ENCODE measurements at places on chromosomes 16 and 17. TPM values are rescaled to one million over a fixed set of nuclear protein-coding genes. Genes with fewer than 3 reads are reported as not detected.
A peak's percentile ranks its signal among the peaks of the same experiment; 100 is the strongest.

Gene IRX6
- total RNA-seq: 0.14 TPM

- DNase-seq: no peak
Measured at GRCh38 chr17:65409381-65409780, 152.1 kb downstream of the AXIN2 start.

Gene TBC1D3I
- total RNA-seq: 0.96 TPM

DNA sequence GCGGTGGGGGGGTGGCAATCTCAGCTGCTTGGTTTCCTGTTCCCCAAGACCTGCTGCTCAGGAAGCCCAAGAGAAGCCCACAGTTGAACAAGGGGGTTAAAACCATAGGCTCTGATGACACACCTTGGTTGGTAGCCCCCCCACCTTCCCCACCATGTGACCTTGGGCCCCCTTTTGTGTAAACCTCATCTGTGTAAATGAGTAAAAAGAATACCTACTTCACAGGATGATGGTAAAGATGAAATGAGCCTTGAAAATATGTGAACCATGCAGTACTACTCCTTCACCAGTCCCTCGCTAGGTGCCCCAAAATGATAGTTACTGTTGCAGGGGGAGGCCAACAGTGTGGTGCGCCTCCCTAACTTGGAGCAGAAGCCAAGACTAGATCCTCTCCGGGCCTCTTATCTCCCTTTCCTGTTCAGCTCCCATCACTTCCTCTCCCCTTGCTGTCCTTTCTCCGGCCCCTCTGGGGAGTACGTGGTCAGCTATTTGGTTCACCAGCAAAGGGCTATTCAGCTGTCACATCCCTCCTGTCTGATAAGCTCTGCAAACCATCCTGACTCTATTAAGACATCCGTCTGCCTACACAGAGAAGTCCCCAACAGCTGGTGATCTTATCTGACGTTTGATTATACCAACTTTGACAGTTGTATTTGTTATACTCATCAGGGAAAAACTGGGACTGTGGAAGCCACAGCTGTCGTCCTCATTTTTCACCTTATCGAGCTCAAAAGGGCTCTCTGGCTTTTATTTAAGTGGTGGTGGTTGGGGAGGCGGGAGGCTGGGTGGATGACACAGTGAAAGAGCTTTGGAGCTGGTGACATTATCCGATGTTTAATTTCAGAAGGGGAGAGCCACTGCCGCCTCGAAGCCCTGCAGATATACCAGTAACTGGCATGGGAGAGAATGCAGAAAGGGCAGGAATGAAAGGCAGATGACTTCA, 19.9 kb downstream of the DCAKD start:
- DNase-seq: no peak

DNA sequence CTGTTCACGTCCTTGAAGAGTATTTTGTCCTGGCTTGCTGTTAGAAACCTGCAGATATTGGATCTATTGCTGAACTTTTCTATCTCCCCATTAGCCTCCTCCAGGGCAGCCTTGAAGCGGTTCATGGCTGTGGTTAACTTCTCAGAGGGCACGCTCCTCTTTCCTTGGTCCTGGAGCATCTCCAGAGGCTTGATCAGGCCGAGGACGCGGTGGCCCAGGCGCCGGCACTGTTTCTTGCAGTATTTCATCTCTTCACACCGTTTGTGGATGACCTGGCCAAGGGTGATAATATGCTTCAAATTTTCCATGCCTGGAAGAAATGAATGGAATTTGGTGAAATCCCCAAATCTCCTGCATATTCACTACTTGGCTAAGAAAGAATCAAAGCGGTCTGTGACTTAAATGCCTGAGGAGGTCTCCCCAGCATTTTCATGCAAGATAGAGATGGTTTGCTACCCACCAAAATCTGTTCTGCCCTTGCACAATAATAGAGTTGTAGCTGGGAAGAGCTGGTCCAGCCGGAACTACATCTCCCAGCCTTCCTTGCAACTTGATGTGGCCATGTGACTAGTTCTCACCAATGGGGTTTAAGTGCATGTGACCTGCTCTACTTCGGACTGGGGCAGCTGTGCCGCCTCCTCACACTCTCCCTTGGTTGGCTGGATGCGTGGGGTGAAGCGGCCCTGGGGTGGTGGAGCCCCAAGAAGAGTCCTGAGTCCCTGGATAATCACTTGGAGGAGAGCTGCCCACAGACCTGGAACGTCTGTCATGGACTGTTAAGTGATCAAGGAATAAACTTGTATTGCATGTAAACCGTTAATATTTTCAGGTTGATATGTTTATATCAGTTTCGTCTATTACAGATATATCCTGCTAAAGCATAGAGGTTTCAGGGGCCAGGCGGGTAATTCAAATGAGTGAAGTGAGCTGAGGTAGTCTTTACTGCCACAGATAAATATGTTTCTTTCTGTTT, 4.9 kb downstream of the MLKL start:
- DNase-seq: peak; percentile 59

Gene C17orf67
- total RNA-seq: 2.4 TPM

Gene PHF12
- total RNA-seq: 64.7 TPM

Gene CFAP97D1
- total RNA-seq: not detected

Gene NME2
- 545 TPM for total RNA-seq

Measured in neural crest cell (in vitro differentiated cells).